ENCODE measurements at places on chromosomes 1 and 21.
A peak's percentile ranks its signal among the peaks of the same experiment; 100 is the strongest.

- DNase-seq = no peak
These were observed 105.2 kb downstream of the ACBD6 start for GRCh38 chr1:180397175-180397574.

GRCh38 chr1:18560692-18561091, 70.0 kb upstream of the PAX7 start:
- no peak for DNase-seq

GRCh38 chr1:90361026-90361425, 356.1 kb downstream of the BARHL2 start:
- DNase-seq = no peak

GRCh38 chr1:6006882-6007281, 14.7 kb upstream of the NPHP4 start:
- DNase-seq = no peak

- no peak for DNase-seq
These were observed 90.1 kb downstream of the OMA1 start for GRCh38 chr1:58456470-58456869.

GRCh38 chr1:4147509-4147908, 247.4 kb upstream of the C1orf174 start:
- no peak for DNase-seq

DNA sequence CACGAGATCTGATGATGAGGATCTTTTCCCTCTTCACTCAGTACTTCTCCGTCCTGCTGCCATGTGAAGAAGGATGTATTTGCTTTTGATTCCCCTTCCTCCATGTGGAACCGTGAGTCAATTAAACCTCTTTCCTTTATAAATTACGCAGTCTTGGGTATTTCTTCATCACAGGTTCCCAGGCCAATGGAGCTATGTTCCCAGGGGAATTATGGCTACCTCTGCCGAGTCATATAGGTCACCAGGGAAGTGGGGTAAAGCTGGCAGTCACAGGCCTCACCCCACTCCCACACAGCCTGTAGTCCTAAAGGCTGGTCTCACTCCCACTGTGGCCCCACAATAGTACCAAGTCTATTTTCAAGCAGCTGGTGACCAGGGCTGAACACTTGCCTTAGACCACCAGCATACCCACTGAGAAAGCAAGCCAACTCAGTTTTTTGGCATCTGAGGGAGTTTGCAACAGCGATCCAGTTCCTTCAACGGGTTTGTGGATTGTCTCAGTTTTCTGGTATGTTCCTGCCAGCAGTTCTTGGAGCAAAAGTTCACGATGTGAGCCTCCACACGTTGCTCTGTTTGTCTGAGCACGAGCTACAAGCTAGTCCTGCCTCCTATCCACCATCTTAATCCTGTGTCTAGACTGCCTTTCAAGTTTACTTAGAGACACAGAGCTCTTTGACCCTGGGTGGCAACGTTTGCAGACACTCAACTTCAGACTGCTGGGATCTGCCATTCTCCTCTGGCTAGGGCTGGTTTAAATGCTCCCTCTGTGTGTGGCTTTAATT, 104.5 kb downstream of the CENPF start:
- no peak for DNase-seq

GRCh38 chr1:43427941-43428340, 25.8 kb downstream of the HYI start:
- DNase-seq = no peak

DNA sequence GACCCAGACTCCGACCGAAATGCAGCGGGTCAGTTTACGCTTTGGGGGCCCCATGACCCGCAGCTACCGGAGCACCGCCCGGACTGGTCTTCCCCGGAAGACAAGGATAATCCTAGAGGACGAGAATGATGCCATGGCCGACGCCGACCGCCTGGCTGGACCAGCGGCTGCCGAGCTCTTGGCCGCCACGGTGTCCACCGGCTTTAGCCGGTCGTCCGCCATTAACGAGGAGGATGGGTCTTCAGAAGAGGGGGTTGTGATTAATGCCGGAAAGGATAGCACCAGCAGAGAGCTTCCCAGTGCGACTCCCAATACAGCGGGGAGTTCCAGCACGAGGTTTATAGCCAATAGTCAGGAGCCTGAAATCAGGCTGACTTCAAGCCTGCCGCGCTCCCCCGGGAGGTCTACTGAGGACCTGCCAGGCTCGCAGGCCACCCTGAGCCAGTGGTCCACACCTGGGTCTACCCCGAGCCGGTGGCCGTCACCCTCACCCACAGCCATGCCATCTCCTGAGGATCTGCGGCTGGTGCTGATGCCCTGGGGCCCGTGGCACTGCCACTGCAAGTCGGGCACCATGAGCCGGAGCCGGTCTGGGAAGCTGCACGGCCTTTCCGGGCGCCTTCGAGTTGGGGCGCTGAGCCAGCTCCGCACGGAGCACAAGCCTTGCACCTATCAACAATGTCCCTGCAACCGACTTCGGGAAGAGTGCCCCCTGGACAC, 534 bp downstream of the C1orf56 start:
- DNase-seq = peak; percentile 74

DNA sequence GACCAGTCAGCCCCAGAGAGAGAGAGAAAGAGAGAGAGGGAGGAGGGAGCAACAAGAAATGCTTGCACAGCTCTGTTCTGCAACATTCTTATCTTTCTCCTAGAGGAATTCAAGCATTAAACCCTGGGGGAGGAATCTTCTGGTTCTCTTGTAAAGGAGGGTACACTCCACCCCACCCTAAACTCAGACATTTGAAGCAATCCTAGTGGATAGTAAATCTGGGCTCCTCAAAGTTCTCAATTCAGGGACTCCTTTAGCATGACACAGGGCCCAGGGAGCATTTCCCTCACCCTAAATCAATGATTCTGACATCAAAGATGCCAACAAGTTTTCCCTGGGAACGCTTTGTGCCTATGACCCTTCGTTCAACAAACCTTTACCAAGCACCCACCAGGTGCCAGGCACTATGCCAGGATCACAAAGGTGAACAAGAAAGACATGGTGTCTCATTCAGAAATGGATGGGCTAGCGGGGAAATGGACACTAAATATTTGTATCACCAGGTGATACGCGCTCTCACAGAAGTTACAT, 11.9 kb upstream of the CAPN2 start:
- DNase-seq = peak; percentile 89

Data from PC-3 (cell line).